B cell (primary cell): ENCODE measurements at places on chromosomes 11 and 22.

- no peak for DNase-seq
Measured at GRCh38 chr11:15615398-15616096, 500.8 kb downstream of the INSC start.

DNA sequence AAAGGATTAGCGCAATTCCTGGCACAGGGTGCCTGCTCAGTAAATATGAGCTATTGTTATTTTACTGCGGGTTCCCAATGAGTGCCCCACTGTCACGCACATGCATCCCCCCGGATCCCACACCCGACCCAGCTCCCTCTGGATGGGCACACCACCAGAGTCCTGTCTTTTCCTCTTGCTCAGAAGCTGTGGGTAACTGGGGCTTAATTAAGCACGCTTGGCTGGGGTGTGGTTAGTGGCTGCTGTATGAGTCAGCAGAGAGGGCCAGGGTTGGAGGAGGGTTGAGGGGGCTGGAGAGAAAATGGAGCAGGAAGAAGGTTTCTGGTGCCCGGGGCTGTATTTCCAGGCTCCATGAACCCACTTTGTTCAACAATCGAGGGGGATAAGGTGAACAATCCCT, 30.3 kb upstream of the NECTIN1 start:
- no peak for DNase-seq

GRCh38 chr11:28461846-28462245, 353.7 kb downstream of the METTL15 start:
- DNase-seq: no peak

DNA sequence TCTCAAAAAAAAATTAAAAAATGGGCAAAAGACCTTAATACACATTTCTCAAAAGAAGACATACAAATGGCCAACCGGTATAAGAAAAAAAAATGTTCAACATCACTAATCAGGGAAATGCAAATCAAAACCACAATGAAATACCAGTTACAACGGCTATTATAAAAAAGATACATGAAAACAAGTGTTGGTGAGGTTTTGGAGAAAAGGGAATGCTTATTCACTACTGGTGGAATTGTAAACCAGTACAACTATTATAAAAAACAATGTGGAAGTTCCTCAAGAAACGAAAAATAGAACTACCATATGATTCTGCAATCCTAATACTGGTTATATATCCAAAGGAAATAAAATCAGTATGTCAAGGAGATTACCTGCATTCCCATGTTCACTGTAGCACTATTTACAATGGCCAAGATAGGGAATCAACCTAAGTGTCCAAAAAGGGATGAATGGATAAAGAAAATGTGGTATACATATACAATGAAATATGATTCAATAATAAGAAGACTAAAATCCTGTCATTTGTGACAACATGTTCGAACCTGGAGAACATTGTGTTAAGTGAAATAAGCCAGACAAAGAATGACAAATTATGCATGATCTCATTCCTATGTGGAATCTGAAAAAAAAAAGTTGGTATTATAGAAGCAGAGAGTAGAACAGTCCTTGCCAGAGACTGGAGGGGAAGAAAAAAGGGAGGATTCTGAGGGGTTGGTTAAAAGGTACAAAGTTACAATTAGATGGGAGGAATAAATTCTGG, 256.9 kb upstream of the PITPNB start:
- DNase-seq: no peak

DNA sequence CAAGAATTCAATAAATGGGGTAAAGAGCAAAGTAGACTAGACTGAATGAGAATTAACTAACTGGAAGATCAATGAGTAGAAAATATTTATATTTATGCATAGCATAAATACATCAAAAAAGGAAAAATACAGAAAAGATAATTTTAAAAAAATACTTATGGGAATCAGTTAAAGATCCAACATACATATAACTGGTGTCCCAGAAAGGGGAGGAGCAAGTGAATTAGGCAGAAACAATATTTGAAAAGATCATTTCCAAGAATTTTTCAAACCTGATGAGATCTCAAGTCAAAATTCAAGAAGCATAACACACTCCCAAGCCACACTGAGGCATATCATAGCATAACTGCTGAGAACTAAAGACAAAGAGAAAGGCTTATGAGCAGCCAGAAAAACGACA, 62.7 kb upstream of the SHISAL1 start:
- no peak for DNase-seq

DNA sequence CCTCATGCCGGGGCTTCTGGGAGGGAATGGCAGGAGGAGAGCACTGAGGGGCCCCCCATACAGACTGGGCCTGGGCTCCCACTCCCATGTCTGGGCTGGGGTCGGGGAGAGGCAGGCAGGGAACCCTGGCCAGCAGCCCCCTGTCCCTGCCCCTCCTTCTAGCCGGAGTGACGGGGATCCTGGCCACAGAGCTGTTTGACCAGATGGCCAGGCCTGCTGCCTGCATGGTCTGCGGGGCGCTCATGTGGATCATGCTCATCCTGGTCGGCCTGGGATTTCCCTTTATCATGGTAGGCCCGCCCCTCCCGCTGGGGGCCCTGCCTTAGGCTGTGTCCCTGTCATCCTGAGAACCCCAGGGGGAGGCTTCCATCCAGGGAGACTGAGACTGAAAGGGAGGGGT, 10.0 kb upstream of the MIF start:
- no peak for DNase-seq

DNA sequence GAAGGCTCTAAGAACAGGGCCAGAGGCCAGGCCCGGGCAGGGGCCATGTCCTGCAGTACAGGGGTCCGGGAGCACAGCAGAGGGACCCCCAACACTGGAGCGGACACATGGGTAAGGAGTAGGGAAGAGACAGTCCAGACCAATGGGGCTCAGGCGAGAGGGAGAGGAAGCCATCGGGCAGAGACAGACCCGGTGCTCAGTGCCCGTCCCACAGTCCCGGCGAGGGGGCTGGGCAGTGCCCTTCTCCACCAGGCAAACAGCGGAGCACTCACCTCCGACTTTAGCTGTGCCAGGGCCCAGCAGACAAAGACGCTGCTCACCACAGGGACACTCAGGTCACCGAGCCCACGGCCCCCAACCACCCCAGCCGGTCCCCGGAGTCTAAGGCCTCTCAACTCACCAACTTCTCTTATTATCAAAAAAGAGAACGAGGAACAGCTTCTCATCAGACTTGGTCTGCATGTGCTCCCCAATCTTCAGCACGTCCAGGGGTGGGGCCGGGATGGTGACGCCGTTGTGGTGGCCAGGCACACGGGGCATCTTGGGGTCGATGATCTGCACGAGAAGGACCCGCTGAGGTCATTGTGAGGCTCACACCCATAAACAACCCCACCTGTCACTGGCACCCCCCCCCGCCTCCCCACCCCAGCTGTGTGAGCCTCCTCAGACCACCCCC, 52.3 kb downstream of the BRD1 start:
- DNase-seq: no peak

GRCh38 chr22:50502628-50503474, 4.7 kb downstream of the LMF2 start:
- DNase-seq: peak; percentile 13

DNA sequence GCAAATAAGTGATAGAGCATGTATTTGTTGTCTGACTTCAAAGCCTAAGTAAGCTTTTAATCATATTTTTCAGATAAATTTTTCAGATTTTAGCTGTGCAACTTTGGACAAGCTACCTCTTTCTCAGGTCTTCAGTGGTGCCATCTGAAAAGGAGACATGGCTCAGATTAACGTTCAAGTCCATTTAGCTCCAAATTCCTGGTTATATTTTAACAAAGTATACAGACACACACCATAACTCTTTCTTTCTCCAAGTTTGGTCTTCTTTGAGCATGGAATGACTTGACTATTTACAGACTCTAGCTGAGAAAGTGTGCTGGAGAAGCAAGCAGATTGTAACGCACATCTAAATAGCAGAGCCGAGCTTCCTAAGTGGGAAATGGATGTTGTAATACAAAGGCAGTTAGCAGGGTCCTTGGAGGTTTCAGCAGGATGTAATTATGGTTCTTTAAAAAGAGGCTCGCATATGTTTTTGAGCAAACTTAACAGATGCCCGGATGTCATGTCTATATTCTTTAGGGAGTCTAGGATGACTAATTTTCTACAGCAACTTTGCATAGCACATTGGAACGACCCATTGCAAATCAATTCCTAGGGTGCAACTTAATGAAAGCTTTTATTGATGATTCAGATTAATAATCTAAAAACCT, 128.1 kb upstream of the E2F8 start:
- DNase-seq: no peak

DNA sequence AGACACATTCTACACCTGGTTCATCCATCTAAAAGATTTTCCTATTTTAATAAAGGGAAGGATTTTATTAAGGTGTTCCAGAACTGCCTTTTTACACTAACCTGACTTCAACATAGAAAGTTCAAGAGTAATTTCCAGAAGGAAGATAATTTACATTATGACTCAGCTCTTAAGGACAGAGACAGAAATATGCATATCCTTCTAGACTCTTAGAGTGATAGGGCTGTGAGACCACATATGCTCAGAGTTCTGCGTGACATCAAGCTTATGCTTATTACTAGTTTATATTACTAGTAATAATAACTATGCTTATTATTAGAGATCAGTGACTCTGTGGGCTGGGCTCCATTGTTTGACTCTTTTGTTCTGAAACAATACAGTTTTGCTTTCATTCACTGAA, 4.6 kb downstream of the PDGFD start:
- DNase-seq: no peak

DNA sequence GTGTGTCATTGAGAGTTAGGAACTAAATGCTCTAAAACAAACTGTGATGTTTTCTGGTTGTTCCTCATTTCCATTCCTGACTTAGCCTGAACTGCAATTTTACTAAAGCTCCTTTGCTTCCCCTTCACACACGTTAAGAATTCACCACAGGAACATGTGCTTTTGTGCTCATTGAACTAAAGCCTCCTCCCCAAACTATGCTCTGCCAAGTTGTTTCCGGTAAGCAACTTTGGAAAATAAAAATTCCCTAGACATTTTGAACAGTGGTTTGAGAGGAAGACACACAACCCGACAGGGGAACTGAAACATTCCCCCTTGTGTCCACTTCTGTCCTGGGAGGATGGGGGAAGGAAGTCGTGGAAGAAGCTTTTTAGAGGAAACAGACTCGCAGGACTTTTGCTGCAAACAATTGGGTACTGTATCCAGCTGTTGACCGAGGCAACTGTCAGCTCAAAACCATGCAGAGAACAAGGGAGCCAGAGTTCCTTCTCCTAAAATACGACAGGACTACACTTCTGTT, 66.9 kb downstream of the GAB2 start:
- peak; percentile 52 for DNase-seq

GRCh38 chr22:26865021-26865420, 207.6 kb downstream of the MIAT start:
- no peak for DNase-seq

- DNase-seq: no peak
Measured at GRCh38 chr11:62108971-62109404, 14.8 kb upstream of the INCENP start.

DNA sequence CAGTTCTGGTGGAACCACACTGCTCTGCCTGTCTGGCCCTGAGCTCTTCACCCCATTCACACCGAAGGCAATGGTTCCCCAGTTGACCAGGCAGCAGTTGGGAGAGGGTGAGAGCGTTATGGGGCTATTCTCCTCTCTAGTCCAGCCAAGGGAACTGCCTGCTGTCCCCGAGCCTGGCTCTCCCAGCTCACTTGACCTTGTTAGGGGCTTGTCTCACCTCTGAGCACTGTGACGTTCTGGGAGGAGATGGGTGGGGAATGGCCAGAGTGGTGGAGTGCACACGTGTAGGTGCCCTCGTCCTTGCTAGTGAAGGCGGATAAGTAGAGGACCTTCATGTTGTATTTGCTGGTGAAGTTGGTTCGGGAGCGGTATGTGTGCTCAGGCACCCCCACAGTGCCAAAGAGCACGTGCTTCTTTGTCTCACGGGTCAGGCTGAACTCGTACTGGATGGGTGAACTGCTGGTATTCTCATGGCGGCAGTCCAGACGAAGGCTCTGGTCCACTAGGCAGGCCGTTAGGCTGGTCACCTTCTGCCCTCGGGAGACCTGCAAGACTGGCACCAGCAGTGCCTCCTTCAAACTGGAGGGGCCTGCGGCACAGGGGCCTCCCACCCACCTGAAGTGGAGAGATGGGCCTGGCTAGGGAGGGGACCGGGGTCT, 3.0 kb downstream of the THY1 start:
- DNase-seq: no peak

GRCh38 chr22:17138513-17138912, 17.4 kb upstream of the TMEM121B start:
- no peak for DNase-seq

DNA sequence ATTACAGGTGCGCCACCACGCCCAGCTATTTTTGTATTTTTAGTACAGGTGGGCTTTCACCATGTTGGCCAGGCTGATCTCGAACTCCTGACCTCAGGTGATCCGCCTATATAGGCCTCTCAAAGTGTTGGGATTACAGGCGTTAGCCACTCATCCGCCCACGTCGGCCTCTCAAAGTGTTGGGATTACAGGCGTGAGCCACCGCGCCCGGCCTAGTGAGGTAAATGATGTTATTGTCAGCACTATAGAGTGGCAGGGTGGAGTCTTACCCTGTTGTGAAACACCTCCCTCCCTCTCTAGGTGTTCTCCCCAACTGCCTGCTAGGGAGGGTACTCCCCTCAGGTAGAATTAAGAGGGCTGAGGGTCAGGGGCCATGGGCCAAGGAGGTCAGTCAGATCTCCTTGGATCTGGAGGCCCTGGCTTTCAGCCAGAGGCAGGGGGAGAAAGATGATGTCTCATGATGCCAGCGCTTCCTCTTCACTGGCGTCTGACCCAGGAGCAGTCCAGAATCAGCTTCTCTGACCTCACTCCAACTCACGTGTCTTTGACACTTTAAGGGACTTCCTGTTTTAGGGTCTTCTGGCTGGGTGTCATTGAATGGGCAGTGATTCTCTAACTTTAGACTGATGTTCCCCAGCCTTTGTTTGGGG, 2.0 kb downstream of the GGA1 start:
- DNase-seq: peak; percentile 42

DNA sequence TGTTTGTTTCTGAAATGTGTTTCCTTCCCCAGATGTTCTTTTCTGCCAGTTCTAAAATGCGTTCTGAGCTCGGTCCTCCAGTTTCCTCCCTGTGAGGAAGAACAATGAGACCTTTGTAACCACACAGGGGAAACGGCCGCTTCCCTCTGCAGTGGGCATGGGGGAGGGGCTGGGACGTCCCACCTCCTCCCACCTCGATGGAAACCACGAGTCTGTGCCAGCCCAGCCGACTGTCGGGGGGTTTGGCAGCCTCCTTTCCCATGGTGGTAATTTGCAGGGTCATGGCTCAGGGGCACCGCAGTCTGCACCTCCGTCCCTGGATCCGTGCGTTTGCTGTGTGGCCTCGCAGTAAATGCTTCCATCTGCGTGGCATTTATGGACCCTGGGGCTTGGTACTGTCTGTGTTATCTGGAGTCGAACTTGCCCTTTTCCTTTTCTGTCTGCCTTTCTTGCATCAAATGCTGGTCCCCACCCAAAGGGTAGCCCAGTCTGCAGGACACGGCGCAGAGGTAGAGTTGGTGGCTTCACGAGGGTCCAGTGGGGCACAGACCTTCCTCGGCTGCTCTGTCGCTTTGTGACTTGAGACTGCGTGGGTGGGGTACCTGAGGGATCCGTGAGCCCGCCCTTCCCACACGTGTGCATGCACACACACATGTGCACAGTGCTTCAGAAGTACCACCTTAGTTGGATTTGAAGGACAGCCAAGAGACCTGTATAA, 16.1 kb downstream of the LRP5 start:
- DNase-seq: no peak

GRCh38 chr11:86702220-86702983, 30.0 kb upstream of the ME3 start:
- no peak for DNase-seq
